ENCODE measurements at places on chromosomes 12 and 14. TPM values are rescaled to one million over a fixed set of nuclear protein-coding genes. Genes with fewer than 3 reads are reported as not detected.

GRCh38 chr12:84793558-84794367 is 118.8 kb downstream of the SLC6A15 start:
- DNase-seq = peak; percentile 37

DNA sequence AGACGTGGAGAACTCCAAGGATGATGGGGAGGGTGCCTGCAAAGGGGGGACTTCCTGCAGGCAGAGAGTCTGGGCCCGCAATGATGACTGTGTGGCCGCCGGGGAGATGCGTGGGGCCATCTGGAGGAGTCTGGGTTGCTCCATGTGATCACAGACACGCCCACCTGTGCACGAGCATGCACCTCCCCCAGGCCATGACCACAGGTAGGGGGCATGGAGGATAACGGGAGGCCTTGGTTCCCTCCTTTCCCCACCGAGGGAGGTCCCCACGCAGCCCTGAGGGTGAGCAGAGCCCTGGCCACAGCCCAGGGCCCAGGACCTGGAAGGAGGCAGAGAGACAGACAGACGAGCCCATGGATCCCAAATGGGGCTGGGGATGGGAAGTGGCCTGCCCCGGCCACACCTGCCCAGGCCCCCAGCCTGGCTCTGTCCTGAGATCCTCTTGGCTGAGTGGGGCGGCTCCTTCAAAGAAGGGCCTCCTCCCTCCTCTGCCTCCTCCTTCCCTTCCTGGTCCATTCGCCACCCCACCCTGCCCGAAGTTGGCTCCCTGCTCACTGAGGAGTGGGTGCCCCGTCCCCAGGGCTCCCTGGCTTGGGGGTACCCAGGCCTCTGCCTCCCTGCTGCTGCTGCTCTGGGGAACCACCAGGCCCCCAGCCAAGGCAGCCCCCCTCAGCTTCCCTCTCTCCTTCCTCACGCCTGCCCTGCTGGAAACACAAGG is 138.2 kb downstream of the CALM1 start:
- no peak for DNase-seq

- no peak for DNase-seq
Observed at GRCh38 chr14:84782902-84783301, 747.0 kb upstream of the FLRT2 start.

DNA sequence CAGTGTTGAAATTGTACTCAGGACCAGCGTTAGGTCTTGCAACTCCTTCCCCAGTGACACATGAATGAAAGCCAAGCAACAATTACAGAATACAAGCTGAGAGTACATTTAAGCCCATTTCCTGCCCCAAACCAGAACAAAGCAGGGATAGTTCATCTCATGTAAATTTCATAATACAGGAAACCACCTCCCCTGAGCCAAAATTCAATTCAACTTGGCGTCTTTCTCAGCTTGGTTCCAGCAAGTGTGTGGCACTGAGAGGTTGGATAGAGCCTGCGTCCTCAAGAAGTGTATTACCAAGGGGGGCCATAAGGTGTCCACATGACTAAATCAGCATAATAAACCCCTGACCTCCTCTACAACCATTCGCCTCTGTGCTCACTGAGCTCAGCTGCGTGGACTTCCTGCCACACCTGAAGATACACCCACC is 278.9 kb upstream of the CRY1 start:
- no peak for DNase-seq

DNA sequence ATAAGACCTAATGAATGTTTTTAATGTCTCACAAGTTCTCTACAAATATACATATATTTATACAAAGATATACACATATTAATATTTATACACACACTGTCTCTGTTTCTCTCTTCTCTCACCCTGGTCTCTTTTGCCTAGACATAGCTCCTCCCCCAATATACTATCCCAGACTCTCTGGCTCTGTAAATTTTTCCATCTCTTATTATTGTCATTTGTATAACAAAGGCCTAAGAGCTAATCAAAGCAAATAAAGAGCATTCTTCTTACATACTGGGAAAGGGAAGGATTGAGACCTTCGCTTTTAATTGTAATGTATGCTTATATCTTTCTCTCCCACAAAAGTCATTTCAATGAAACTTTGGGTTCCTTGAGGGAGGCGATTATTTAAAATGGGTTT is 318.1 kb downstream of the ADAMTS20 start:
- DNase-seq = no peak

DNA sequence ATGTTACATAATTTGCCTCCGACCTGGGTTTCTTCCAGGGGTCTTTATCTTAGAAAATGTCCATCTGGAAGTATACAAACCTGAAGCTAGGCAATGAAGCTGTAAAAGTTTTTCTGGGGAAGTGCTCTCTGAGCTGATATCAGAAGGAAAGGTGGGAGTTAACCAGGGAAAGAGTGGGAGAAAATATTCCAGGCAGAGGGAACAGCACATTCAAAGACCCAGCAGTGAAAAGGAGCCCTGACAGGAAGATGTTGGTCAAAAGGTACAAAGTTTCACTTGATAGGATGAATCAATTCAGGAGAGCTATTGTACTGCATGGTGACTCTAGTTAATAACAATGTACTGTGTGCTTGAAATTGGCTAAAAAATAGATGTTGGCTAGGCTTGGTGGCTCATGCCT is 17.8 kb upstream of the CIT start:
- DNase-seq = no peak

IL26 gene
- not detected for polyA plus RNA-seq

TC2N gene
- polyA plus RNA-seq = 45.4 TPM

NRXN3 gene
- polyA plus RNA-seq = 0.53 TPM

ERG28 gene
- polyA plus RNA-seq = 13.2 TPM

Measured in pancreas (tissue), 10 donors.